Effector memory CD4-positive, alpha-beta T cell (primary cell): ENCODE measurements at places on chromosomes 13 and 19.

GRCh38 chr19:54138489-54139256 is 1.1 kb downstream of the CNOT3 start:
- DNase-seq = no peak

DNA sequence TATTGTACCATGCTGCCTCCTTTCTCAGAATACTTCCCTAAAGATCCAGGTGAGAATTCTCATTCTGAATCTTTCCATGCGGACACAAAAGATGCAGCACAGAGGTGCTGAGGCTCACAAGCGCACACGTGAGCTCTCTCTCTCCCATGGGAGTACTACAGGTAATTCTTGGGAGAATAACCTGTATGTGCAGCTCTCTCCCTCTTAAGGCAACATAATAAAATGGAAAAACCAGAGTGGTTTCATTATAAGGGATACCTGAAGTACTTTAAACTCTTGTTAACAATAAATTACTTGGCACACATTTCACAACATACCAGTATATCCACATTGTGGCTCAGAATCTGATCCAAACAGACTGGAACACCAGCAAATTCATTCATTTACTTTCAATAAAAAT is 40.4 kb downstream of the INTS6 start:
- DNase-seq = no peak

DNA sequence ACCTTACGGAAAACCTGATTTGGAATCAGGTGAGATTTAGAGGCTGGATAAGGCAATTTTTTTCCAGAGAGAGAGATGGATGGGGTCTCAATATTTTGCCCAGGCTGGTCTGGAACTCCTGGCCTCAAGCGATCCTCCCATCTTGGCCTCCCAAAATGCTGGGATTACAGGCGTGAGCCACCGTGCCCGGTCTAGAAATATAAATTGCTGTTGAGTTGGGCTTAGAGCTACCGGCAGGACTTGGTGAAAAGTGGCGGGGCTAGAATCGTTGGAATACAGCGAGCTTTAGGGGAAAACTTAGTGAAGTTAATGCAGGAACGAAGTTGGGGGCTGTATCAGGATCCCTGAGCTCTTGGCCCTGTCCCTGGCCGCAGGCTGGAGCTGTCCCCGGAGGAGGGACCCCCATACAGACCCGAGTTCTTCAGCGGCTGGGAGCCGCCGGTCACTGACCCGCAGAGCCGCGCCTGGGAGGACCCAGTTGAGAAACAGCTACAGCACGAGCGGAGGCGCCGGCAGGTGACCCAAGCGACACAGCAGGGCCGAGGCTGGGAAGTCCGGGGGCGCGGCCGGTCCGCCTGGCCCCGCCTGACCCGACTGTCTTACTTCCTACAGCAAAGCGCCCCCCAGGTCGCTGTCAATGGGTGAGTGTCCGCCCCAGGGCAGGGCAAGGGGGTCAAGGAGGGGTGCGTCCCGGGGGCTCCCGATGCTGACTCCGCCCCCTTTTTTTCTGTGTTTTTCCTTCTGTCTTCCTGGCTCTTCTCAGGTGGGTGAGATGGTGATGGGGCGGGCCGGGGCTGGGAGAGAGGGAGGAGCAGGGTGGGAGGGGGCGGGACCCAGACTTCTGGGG is 7.6 kb downstream of the EPS8L1 start:
- DNase-seq = no peak

GRCh38 chr13:106466691-106467426 is 68.6 kb downstream of the EFNB2 start:
- DNase-seq = no peak

DNA sequence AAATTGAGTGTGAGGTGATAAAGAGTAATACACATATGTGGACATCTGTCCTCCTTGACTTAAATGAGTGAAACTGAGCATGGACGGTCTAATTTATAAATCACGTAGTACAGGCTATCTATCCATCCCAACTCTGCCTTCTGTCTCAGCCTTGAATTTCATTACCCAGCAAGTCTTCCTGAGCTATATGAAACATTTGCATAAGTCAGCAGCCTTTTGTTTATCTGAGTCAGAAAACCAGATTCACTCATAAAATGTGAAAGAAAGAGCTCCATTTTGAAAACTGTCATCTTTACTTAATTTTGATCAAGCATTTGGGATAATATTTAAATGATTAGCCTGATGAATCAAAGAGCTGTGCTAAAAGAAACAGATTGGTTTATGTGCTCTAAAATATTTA is 197.9 kb downstream of the LHFPL6 start:
- DNase-seq = no peak

- no peak for DNase-seq
These were observed 27.0 kb upstream of the CEACAM1 start for GRCh38 chr19:42555317-42555716.
